Stimulated activated CD4-positive, alpha-beta T cell treated with anti-CD3 and anti-CD28 coated beads, Interleukin-1b, Interleukin-23, amount 100 ng/mL, for 1 hour (primary cell): ENCODE measurements at places on chromosomes 4 and X.

GRCh38 chrX:103666202-103667107, 20.0 kb downstream of the MORF4L2 start:
- no peak for DNase-seq

GRCh38 chr4:85952972-85953650, 406.7 kb downstream of the MAPK10 start:
- no peak for DNase-seq

DNA sequence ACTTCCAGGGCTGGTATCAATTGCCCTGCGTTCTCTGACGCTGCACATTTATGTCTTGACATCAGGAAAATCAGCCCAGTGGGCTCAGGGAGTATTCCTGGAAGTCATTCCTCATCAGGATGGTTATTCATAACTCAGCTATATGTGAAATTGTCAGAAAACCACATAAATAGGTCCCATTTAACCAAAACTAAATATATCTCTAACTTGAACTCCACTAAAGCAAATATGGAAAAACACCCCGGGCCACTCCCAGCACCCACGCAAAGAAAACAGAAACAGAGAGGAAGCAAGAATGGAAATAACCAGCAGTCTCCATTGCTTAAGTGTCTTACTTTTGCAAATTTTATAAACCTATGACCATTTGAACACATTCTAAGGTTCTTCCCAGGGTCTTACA, 112.0 kb downstream of the IRF2 start:
- no peak for DNase-seq

- no peak for DNase-seq
Observed at GRCh38 chrX:71000139-71000538, 68.0 kb downstream of the SNX12 start.

DNA sequence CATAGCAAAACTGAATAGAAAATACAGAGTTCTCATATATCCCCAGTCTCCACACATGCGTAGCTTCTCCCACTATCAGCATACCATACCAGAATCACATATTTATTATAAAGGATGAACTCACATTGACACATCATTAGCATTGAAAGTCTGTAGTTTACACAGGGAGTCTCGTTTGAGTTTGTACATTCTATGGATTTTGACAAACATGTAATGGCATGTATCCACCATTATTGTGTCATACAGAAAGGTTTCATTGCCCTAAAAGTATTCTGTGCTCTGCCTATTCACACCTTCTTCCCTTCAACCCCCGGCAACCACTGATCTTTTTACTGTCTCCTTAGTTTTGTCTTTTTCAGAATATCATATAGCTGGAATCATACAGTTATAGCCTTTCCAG, 562.4 kb downstream of the KCTD8 start:
- no peak for DNase-seq
